ENCODE measurements at places on chromosomes 4 and X. TPM values are rescaled to one million over a fixed set of nuclear protein-coding genes. Genes with fewer than 3 reads are reported as not detected.

The ANXA3 gene
- 8.8 TPM for total RNA-seq

The ZNF674 gene
- 5.0 TPM for total RNA-seq

The SMARCA1 gene
- total RNA-seq, result 59.3 TPM

The TADA2B gene
- 9.8 TPM for total RNA-seq
